ENCODE measurements at places on chromosomes 11 and 22. TPM values are rescaled to one million over a fixed set of nuclear protein-coding genes. Genes with fewer than 3 reads are reported as not detected.
A peak's percentile ranks its signal among the peaks of the same experiment; 100 is the strongest.

- no peak for DNase-seq
Measured at GRCh38 chr11:69494851-69495250, 13.4 kb downstream of the LINC01488 start.

DNA sequence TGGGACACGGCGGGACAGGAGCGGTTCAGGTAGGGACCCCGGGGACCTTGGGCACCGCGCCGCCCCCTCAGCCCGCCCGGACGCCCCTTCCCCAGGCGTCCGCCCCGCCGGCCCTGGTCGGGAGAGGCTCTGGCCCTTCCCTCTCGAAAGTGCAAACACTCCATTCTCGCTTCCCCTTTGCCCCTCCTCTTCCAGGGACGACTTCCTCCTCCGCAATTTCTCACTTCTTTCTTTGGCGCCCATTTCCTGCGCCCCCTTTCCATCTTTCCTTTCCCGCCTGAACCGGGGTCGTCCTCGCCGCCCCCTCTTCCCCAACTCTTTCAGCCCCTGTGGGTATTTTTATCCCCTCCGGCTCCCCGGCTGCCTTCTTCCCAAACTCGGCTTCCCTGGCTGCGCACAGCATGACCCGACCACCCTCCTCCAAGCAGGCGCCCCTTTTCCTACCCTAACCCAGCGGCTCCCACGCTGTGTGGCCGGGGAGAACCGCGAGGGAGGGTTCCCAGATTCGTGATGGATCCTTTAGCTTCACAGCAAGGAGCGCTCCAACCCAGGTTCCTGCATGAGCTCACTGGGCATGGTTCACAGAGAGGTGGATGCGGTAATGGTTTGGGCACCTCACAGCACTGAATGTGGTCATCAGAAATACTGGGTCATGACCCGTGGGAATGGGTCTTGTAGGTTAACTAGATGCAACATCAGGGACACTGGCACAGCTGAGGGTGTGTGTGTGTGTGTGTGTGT lies 689 bp downstream of the RAB39A start:
- DNase-seq = no peak

DNA sequence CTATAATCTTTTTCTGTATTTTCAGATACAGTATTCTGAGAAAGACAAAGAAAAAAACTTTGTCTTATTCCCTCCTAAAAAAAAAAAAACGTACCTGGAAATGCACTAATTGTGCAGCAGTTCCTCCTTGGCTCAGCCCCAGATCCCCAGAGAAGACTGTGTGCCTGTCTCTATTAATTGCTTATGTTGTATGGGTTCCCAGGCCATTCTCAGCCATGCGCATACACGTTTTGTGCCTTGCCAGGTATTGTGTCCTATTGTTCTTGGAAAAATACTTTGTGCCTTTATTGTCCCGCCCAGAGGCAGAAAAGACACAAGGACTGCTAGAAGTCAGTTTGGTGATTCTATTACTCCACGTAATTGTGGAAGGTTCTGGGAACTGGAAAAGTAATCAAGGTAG lies 91.2 kb downstream of the PIWIL4 start:
- no peak for DNase-seq

- DNase-seq = peak; percentile 73
Measured at GRCh38 chr11:11626128-11626527, 4.3 kb upstream of the GALNT18 start.

Gene LMF2
- 36.7 TPM for total RNA-seq

GRCh38 chr11:45278714-45279113 lies 7.4 kb downstream of the SYT13 start:
- no peak for DNase-seq

GRCh38 chr22:19709063-19709769 lies 5.1 kb upstream of the SEPTIN5 start:
- no peak for DNase-seq

- DNase-seq = no peak
Measured at GRCh38 chr22:49334449-49334789, 493.3 kb downstream of the BRD1 start.

DNA sequence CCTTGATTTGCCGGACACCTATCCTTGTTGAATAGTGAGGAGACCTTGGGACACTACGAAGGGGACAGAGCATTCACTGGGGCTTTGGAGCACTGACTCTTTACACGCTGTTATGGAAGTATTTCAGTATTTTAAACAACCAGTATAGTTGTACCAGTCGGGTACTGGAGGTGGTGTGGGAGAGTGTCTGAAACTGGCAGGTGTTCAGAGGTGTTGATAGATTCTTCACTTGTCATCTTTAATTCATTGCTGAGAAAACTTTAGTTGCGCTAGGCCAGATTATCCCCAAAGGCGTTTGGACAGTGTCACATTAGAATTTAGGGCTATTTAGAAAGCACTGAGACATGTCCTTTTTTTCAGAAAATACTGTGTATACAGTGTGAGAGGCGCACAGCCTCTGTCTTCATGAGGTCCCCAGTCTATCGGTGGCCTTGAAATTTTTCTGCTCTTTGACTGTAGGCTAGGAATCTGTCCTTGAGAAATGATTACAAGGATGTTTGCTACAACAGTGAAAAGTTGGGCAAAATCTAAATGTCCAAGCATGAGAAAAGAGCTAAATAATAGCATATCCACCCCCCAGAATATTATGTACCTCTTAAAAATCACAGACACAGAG lies 69.7 kb downstream of the TEAD1 start:
- no peak for DNase-seq

DNA sequence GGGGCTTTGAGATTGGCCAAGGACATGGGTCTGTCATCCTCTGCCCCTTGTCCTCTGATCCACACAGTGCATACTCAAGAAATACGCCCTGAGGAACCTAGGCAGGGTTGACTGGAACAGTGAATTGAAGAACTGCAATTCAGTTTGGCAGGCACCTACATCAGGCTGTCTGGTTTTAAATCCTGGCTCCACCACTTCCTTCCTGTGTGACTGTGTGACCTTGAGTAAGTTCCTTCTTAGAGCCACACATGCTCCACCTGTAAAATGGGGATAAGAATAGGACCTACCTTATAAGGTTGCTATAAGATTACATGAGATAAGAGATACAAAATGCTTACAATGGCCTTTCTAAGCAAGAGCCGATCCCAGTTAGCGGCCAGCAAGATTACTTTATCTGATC lies 15.8 kb upstream of the TCF20 start:
- no peak for DNase-seq

DNA sequence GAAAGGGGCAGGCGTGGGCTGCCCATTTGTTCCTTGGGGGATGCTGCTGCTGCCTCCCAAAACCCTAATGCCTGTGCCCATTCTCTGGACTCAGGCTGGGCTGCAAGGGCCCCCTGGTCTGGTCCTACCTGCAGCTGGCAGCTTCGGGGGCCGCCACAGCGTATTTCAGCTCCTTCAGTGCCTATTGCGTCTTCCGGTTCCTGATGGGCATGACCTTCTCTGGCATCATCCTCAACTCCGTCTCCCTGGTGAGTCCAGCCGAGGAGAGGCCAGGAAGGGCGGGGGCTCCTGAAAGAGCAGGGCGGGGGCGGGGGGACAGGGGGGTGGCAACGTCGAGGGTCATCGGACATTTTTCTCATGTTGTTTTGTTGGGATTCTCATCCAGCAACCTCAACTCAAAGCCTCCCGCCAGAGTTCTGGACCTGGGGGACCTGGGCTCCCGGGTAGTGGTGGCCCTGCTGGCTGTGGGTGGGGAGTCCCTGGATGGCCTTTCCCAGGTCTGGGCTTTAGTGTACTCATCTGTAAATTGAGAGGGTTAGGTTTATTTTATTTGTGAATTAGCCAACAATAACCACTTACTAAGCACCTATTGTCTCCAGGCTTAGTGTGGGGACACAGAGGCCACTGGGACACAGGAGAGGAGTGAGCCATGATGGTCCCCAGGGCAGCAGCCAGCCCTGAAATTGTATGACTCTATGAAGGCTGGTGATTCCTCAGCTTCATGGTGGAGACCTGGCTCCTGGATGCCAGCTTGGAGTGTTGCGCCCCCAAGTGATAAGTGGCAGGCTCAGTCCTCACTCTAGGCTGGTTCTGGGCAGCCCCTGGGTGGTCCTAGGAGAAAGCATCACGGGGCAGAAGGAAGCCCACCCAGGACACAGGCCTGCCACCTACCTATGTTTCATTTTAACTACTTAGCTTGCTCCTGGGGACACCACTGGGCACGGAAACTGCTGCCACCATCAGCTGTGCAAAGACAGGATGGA lies 36.0 kb downstream of the CAPN1 start:
- DNase-seq = no peak

GRCh38 chr11:89181111-89181510 lies 3.4 kb downstream of the TYR start:
- no peak for DNase-seq

DNA sequence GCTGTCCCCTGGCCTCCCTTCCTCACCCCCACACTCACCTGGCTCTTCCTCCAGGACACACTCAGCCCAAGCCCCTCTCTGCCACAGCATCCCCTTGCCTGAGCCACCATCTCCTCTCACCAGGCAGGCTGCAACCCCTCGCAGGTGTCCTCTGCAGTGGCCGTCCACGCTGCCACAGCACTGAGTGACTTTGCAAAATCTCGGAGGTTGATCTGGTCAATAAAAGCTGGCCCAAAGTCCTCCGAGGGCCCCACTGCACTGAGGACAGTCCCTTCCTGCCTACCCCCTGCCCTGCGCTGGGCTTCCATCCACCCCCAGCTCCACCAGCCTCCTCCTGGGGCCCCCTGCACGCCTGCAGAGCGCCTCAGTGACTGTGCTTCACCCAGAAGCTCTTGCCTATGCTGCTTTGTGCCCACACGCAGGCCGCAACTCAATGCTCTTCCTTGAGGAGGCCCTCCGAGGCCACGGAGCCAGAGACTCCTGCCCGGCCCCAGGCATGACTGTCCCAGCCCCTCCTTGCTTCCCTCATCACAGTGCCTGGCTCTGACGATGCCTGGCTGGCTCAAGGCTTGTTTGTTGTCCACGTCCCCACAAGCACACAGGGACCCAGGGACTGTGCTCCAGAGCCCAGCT lies 30.8 kb upstream of the SLC22A12 start:
- no peak for DNase-seq

GRCh38 chr11:124069429-124070401 lies 28.6 kb upstream of the OR10G7 start:
- DNase-seq = peak; percentile 61

DNA sequence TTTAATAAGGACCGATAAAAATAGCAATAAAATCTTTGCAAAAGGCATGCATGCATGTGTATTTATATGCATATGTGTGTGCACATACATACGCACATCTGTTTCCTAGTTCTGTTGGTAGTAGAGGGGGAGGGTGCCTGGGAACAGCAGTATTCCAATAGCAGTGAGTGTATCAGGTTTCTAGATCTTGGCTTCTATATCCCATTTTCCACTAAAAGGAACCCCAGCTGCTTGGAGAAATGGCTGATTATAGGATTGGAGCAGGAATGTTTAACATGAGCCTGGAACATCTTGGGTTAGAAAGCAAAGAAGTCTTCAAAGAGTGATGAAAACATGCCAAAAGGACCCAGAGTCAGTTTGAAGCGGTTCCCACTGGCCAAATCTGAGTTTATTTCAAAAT lies 21.0 kb downstream of the TNRC6B start:
- DNase-seq = no peak

DNA sequence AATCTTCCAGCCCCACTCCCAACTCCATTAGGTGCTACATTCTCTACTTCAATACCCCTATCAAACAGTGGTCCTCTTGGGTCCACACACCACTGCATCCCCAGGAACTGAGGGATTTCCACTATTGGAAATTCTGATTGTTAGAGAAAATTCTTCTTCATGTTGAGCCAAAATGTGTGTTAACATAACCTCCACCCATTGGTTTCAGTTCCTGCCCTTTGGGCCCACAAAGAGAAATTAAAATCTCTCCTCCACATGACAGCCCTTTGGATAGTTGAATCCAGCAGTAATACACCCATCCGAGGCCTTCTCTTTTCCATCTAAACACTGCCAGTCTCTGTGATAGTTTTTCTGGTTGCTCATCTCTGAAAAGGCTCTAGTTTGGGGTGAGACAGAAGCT lies 2.1 kb downstream of the VSIG2 start:
- DNase-seq = no peak

- no peak for DNase-seq
Measured at GRCh38 chr11:4025967-4026324, 68.7 kb upstream of the RRM1 start.

DNA sequence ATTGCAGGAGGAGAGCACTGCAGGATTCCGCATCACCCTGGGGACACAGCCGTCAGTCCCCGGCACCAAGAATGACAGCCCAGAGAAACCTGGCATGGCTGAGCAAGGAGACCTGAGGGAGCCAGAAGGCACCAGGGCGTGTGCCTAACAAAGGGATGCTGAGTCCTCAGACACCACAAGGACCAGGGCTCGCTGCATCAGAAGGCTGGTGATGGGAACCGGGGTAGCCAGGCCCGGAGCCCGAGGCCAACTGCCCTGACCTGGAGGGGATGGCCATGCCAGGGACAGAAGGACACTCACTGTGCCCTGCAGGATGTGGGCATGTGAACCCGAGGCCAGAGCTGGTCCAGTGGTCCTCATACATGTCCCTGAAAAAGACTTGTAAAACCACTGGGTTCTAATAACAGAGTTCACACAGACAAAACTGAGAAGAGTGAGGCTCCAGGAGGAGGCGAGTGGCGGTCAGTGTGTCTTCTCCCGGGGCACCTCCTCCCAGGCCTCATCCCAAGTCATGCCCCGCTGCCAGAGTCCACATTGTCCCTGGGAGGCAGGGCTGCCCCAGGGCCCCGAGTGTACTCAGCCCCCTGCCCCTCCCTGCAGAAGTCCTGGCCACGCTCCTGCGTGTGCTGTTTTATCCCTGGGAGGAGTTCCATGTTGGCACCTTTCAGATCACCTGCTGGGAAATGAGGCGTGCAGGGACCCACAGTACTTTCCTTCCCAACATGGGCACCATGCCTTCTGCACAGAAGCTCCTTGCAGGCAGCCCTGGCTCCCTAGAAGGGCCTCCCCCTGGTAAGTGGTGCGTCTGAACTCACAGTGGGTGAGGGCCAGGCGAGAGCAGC lies 42.5 kb downstream of the TBX1 start:
- no peak for DNase-seq

Gene OR4A16
- not detected for total RNA-seq

DNA sequence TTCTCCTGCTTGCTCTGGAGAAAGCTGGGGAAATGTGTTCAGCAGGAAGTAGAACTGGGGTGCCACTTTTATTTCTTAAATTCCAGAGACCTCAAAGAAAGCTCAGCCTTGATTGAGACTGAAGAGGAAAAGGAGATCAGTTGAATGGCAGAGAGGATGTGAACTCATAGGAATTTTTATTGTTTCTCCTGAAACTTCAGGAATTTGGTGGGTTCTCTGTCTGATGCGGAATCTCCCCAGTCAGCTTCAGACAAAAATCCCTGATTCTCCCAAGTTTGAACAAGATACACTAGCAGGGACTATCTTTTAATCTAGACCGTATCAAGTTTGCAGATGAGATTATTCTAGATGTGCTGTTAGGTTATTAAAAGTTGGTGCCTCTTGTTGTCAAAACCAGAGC lies 23.0 kb downstream of the EHF start:
- no peak for DNase-seq

Gene ADM
- not detected for total RNA-seq

Gene CREB3L1
- total RNA-seq = 3.3 TPM

Gene OR51B2
- total RNA-seq = 4.4 TPM

GRCh38 chr11:22957786-22958185 lies 97.5 kb upstream of the CCDC179 start:
- DNase-seq = no peak

Gene DRICH1
- not detected for total RNA-seq

All from HT1080 (cell line).